AG10803 (cell line): ENCODE measurements at places on chromosomes 16 and 17.

GRCh38 chr17:82974136-82974952 is 105.1 kb upstream of the METRNL start:
- DNase-seq: no peak

- no peak for DNase-seq
Measured at GRCh38 chr16:89596957-89597649, 16.3 kb upstream of the DPEP1 start.

DNA sequence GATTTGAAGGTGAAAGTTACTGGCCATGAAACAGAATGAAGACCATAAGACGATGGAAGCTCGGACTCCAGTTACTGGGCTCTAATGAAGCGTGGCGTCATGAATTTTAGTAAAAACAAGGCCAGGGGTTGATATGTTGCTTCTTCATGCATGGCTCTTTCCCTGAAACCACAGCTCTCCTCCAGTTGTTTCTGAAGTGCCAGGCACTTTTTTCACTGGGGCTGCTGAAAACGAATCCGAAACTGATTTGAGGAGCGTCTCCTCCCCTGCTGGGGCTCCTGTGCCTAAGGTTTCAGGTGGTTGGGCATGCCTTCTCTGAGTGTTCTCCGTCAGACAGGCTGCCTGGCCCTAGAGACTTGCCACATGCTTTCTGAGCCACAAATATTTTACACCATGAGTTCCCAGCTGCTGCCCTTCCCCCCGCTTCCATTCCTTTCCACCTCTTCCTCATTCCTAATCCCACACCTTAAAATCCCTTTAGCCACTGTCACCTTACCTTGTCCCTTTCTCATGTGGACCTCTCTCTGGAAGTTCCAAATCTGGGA is 3.7 kb upstream of the MYL4 start:
- DNase-seq: peak; percentile 89

- no peak for DNase-seq
Measured at GRCh38 chr16:6143020-6143419, 1045.4 kb upstream of the EEF2KMT start.

- DNase-seq: no peak
Measured at GRCh38 chr16:84578538-84579126, 39.2 kb downstream of the COTL1 start.

DNA sequence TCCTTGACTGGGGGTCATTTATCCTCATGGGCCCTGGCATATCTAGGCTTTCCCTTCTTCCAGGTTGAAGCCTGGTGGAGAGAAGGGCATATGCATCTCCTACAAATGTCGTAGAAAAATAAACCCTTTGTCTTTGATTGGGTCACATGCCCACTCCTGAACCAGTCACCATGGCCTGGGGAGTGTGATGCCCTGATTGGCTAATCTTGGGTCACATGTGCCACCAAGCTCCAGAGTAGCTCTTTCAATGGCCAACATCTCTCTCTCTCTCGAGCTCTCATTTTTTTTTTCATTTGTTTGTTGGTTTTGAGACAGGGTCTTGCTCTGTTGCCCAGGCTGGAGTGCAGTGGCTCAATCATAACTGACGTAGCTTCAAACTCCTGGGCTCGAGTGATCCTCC is 5.6 kb upstream of the XPO6 start:
- no peak for DNase-seq

DNA sequence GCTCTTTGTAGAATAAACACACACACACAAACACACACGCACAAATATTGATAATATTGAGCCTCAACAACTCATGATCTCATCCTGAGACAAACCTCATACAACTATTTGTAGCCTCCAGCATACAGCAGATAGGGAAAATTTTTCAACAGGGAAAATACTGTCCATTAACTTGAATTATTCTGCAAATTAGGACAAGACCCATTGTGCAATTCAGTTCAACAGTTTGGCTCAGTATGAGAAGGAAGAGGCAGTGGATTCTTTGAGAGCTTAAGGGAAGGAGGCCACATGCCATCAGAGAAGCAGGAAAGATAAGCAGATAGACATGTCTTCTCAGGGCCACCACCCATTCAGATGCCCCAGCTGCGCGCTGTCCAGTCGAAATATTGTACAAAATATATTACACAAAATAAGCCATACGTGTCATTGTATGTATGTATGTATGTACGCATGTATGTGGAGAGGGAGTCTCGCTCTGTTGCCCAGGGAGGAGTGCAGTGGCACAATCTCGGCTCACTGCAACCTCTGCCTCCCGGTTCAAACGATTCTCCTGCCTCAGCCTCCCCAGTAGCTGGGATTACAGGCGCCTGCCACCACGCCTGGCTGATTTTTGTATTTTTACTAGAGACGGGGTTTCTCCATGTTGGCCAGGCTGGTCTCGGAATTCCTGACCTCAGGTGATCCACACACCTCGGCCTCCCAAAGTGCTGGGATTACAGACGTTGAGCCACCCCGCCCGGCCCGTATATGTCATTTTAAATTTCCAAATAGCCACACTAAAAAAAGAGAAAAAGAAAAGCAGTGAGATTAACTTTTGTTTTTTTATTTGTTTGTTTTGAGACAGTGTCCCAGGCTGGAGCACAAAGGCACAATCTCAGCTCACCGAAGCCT is 1.8 kb downstream of the ZC3H7A start:
- DNase-seq: peak; percentile 73

GRCh38 chr17:67682196-67682595 is 35.5 kb upstream of the NOL11 start:
- DNase-seq: no peak

GRCh38 chr17:28969706-28970393 is 18.5 kb upstream of the PHF12 start:
- DNase-seq: no peak

DNA sequence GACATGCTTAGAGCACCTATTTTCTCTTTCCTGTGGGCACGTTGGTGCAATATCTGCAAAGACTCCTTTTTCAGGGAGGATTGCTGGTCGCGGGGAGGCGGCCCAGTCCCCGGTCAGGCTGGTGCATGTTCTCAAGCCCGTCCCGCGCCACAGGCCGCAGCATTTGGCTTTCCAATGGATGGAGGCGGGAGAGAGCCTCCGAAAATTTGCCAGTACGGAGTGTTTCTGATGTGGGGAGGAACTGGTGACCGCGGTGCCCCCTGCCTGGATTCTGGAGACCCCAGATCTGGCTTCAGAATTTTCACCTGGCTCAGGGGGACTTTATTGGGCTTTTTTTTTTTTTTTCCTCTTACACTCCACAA is 2.3 kb downstream of the CMIP start:
- no peak for DNase-seq

- no peak for DNase-seq
Measured at GRCh38 chr16:19848756-19849155, 35.9 kb downstream of the GPRC5B start.

- no peak for DNase-seq
Measured at GRCh38 chr17:19755821-19756510, 7.9 kb upstream of the ALDH3A1 start.

DNA sequence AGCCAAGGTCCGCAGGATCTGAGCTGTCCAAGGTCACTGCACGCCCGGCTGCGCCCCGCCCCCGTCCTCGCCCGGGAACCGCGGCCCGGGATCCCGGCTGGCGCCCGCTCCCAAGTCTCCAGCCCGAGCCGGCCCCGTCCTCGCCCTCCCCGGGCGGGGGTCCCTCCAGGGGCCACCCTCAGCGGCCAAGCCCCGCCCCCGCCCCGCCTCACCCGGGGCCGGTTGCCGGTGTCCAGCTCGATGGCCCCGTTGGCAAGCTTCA is 216 bp downstream of the VPS9D1 start:
- DNase-seq: no peak

DNA sequence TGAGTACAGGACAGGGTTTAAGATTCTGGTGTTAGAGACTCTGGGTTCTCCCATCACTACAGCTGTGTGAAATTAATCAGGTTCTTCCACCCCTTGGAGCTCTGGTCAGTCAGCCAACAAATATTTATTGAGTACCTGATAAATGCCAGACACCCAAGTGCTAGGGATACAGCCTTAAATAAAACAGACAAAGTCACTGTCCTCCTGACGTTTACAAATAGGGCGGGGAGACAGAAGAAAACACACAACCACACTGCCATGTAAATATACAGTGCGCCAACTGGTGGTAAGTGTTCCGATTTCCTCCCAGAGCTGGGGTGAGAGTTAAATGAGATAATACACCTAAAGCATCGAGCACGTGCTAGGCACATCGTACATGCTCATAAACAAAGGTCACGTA is 121.0 kb downstream of the COPRS start:
- no peak for DNase-seq

GRCh38 chr17:44983563-44983962 is 15.5 kb upstream of the C1QL1 start:
- no peak for DNase-seq

DNA sequence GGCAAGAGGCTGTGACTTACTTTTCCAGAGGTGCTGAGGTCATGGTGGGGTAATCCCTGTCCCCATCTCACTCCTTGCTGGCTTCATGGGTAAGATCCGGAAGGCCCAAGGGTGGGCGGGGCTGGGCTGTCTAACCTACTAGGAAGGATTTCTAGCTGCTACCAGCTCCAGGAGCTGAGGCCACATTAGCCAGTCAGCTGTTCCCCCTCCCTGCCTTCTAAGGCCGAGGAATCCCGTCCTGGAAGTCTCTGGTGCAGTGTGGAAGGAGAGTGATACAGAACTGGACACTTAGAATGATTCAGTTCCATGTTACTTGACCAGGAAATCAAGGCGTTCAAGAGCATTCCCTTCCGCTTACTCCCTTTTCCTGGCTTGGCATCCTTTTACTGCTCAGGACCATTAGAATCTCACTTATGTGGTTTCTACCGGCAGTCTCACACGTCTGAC is 8.9 kb downstream of the GNGT2 start:
- peak; percentile 70 for DNase-seq

DNA sequence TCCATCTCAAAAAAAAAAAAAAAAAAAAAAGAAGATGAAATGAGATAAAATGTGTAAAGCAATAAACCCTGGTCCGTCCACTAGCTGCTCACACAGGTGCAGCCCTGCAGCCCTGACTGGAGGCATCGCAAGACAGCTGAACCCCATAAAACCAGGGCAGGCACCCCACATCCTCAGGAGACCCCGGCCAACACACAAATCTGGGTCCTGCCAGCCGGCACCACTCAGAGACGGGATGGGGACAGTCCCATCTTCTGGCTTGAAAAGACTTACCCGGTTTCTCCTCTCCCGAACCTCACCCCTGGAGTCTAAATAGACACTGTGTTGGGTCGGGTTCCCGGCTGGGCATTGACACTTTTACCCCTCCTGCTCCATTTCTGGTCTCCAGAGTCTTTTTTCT is 52.7 kb upstream of the TNRC6C start:
- no peak for DNase-seq

DNA sequence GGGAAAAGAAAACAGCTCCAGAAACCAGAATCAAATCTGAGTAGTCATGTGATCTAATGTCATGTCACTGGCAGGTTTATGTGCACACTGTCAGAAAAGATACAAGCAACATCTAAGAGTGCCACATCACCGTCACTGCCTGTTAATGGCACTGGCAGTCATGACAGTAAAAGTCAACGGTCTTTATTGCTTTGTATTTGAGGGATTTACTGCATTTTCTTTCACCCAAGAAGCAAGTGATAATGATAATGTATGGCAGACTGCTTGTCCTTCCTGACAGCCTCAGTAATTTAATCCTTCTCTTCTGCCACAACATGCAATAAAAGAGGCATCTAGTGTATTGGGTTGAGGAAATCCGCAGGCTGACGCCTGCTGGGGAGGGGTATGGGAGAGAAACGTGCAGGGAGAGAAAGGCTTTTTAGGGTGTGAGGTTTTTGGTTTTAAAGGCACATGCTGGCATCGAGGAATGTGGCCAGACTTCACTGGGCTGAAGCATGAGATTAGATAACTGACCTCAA is 92.4 kb downstream of the RPGRIP1L start:
- no peak for DNase-seq

GRCh38 chr17:16286947-16287562 is 66.2 kb downstream of the CENPV start:
- no peak for DNase-seq

- no peak for DNase-seq
Measured at GRCh38 chr16:15607700-15608396, 35.1 kb downstream of the MARF1 start.

- DNase-seq: no peak
Measured at GRCh38 chr16:81321039-81321438, 6.3 kb downstream of the GAN start.

DNA sequence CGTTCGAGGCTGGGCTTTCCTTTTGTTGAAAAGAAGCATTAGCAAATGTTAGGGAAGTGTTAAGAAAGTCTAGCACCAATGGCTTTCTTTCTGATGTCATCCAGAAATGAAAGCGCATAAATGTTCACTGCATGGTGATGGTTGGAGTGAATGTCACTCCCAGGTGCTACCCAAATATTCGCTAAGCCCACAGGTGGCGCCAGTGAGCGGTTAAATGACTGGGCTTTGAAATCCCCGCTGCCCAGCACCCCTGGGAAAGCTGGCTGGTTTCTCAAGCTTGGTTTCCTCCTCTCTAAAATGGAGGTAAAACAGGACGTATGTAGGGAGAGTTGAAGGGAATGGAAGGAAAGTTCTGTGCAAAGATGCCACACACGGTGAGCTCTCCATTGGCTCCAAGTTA is 104.4 kb downstream of the IRX5 start:
- DNase-seq: no peak

GRCh38 chr16:78900966-78901365 is 699.6 kb downstream of the MAF start:
- DNase-seq: no peak

- no peak for DNase-seq
Measured at GRCh38 chr16:58500430-58501241, 693 bp downstream of the NDRG4 start.

- no peak for DNase-seq
Measured at GRCh38 chr16:74561626-74562025, 45.3 kb downstream of the GLG1 start.

DNA sequence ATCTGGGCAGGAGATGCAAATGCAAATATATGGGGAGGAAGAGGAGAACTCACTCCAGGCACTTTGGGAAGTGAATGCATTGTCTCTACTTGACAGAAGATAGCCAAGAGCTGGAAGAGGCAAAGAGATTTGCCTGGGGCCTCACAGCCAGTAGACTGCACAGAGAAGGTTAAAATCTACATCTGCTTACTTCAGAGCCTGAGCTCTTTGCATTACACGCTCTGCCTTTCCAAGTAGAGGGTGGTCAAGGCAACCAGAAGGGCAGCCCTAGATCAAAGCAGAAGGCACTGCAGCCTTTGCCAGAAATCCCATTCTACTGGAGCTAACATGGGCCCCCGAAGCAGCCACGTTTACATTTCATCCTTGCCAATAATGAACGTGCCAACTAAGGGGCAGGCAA is 407.2 kb upstream of the CCL2 start:
- DNase-seq: no peak

DNA sequence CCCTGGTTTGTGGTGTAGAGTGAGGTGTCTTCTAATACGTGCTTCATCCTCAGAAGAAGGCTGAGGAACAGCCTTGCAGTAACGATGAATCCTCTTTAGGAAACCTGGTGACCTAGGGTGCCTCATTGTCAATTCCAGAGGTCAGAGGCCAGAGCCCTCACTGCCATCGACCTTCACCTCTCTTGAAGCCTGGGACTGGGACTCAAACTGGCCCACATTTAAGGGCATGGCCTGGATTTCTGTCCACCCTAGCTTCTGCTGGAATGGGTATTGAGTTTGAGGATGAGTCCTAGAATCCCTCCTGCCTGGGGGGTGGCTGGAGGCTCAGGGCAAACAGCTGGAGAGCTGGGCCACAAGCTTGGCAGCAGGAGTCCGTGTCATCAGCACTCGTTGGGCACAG is 38.6 kb downstream of the ELAC2 start:
- no peak for DNase-seq

GRCh38 chr17:19596869-19597268 is 51.7 kb upstream of the ALDH3A2 start:
- no peak for DNase-seq
